ENCODE measurements at places on chromosomes 7 and 10.

DNA sequence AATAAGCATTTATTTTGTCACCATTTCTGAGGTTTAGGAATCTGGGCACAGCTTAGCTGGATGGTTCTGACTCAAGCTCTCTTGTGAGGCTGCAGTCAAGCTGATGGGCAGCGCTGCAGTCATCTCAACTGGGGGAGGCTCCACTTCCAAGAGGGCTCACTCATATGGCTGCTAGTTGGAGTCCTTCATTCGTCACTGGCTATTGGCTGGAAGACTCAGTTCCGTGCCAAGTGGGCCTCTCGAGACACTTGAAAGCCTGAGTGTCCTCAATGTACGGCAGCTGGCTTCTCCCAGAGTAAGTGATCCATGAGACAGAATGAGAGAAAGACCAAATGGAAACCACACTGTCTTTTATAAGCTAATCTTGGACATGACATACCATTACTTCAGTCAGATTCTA is 21.6 kb upstream of the COL13A1 start:
- no peak for DNase-seq

DNA sequence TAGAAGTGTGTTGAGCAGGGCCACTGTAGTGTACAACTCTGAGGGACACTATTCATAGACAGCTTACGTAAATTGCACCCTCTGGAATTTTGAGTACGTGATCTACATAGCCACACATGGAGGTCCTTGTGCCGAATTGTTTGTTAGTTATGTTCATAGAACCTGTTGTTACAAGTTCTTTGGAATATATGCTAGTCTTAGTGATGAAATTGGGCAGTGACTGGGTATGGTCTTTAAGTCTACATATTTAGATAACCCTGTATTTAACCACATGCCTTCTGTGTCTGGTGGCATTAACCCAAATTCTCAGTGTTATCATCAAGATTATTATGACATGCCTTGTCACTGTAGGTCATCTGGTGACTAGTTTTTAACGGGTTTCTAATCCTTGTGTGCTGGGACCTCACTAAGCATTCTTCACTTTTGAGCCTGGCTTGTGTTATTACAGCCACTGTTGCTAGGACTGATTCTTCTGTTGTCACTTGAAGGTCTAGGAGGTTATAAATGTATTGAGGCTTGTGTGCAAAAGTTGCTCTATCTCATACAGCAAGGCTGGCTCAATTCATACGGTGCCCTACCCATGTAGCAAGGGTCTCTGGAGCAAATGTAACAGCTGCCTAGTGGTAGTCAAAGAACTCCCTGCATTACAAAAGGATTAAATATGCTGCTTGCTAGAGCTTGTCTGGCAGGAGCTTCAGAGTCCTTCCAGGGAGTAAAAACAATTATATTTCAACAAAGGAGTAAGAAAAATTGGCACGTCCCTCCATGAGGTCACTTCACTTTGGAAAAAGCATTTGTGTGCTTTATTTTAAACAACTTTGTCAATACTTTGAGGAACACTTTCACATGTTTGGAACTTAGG is 65.4 kb downstream of the CDK14 start:
- DNase-seq = no peak

GRCh38 chr7:842431-843031 is 10.3 kb downstream of the SUN1 start:
- DNase-seq = no peak

DNA sequence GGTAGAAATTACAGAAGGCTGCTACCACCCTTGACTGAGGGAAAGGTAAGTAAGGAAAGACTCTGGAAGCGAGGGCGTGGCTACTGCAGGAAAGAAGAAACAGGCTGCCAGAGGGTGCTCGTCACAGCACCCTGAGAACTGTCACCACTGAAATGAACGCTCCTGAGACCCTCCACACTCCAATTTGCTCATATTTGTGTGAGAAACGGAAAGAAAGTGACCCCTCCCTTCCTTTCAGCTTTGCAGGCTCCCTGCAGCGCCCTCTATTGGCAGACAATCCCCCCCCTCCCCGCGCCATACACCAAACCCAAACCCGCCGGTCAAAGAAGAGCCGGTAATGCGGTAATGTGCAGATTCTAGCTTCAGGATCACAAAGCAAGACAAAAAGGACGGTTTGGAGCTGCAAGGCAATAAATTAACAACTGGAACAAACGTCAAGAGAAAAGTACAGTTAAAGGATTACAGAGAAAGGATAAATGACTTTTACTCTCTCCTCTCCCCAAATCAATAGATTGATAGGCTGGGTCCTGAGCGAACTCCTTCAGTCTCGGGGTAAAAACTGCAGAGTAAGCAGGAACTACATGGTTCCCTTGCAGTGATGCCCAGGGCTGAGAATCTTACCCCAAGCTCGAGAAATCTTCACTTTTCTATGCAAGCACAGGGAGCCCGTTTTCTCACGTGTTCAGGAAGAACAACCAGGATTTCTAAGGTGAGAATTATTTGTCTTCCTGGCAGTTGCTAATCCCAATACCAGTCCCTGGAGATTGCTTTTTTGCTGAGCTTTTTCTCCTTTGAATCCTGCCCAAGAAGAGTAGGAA is 47.6 kb downstream of the STEAP1B start:
- no peak for DNase-seq
